ENCODE measurements at places on chromosomes 4 and X. TPM values are rescaled to one million over a fixed set of nuclear protein-coding genes. Genes with fewer than 3 reads are reported as not detected.

MXRA5 gene
- total RNA-seq, result 3.3 TPM

GLRB gene
- total RNA-seq, result 3.0 TPM

ZCCHC18 gene
- not detected for total RNA-seq

C4orf36 gene
- total RNA-seq, result 3.6 TPM

RTL9 gene
- total RNA-seq, result not detected

HMGN5 gene
- 2.1 TPM for total RNA-seq

BTK gene
- total RNA-seq, result 2.6 TPM

RHOH gene
- 7.9 TPM for total RNA-seq

CSTF2 gene
- 7.0 TPM for total RNA-seq

CENPVL1 gene
- not detected for total RNA-seq

CRMP1 gene
- total RNA-seq, result 1.3 TPM

GPRASP2 gene
- 7.3 TPM for total RNA-seq

DNA sequence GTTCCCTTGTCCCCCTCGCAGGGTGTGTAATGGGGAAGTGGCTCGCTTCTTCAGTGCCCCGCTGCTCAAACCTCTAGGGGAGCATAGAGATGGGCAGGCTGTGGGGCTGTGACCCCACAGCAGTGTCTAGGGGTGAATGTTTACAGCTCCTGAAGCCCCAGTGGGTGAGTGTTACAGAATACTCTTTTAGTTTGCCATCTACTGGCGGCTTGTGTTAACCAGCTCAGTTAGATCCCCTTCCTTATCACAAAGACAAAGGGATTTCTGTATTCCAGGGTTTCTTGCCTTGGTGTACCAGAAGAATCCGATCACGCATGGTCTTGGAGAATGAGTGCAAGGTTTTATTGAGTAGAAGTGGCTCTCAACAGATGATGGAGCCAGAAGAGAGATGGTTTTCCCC, 108.1 kb upstream of the IQCM start:
- no peak for DNase-seq

- DNase-seq, result no peak
Measured at GRCh38 chrX:28178206-28178605, 197.0 kb upstream of the DCAF8L1 start.

GRCh38 chrX:143336261-143336660, 181.0 kb downstream of the SPANXN3 start:
- DNase-seq, result no peak

- no peak for DNase-seq
Measured at GRCh38 chr4:167826281-167826680, 266.1 kb upstream of the ANXA10 start.

DNA sequence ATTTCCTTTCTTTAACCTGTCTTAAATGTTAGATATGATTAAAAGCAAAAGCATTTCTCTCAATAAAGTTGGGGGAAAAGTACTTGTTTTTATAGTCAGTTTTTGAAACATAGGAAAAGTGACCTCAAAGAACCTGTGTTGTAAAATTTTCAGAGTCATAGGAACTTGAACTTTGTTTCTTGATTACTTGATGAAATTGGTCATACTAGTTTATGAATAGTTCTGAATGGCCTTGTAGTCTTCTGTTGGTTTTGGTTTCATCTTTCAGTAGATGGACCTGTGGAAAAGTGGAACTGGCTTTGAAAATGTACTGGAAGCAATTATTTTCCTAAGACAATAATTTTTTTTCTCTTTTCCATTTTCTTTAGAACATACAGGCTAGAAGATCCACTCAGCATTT, 222.2 kb upstream of the NUDT6 start:
- DNase-seq, result no peak

- no peak for DNase-seq
Measured at GRCh38 chrX:42920752-42921151, 142.8 kb upstream of the PPP1R2C start.

DNA sequence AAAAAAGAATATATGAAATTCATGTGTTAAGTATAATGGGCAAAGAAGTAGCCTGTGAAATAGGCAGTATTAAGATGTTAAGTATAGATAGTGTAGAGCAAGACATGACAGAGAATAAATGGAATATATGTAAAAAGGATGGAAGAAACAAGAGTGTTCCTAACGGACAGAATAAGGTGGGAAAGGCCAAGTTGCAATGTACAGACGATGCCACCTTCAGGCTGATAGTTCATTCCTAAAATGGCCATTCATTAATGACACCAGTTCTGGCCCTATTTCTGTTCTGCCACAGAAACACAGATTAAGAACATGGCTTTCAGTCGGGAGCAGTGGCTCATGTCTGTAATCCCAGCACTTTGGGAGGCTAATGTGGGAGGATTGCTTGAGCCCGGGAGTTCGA, 4.4 kb upstream of the FAM184B start:
- no peak for DNase-seq

DNA sequence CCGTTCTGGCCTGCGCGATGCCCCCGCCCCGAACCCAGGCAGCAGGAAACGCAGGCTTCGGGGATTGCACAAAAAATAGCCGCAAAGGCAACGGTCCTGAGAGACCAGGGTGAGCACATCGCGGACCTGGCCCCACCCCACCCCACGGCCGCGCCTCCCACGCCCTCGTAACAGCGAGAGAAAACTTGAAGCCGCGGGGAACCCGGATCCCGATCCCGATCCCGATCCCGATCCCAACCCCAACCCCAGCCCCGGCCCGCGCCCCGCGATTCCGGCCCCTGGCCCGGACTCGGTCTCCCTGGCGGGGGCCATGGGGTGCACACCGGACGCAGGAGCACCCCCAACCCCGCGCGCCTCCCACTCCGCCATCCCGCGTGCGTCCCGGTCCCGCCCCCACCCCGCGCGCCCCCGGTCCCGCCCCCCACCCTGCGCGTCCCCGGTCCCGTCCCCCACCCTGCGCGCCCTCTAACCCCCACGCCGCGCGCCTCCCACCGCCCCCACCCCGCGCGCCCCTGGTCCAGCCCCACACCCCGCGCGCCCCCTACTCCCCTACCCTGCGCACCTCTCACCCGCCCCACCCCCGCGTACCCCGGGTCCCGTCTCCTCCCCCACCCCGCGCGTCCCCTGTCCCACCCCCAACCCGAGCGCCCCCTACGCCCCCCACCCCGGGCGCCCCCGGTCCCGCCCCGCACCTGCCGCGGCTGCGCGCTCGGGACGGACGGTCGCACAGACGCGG, 29.0 kb downstream of the NOP14 start:
- DNase-seq, result peak; percentile 55

DNA sequence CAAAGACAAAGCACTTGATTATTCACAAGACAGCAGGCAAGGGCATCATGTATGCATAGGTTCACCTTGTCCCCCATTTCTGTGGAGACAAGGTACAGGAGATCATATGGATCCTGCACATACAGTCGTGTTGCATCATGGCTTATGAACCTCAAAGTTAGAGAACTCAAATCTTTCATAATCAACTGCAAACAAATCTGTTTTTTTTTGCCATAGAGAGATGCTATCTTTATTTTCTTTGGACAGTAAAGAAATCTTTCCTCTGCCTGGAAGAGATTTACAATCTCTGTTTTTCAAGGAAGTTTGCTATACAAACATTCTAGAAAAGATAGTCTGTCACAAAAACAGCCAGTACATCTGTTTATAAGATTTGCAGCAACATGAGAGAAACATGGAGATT, 578.8 kb downstream of the ANKRD50 start:
- no peak for DNase-seq

DNA sequence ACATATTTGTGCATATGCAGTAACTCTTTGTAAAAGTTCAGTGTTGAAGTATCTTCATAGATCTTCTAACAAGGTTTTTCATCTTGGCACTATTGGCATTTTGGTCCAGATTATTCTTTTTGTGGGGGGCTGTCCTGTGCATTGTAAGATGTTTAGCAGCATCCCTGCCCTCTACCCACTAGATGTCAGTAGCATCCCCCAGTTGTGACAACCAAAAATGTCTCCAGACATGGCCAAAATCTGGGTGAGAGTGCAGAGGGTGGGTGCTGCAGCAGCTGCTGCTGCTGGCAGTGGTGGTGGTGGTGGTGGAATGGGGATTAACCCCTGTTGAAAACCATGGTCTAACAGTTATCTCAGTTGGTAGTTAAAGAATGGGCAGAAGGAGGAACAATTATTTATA, 370.0 kb downstream of the GPAT3 start:
- DNase-seq, result no peak

GRCh38 chrX:3415011-3415410, 68.6 kb upstream of the MXRA5 start:
- no peak for DNase-seq

- DNase-seq, result no peak
Measured at GRCh38 chrX:13716905-13717304, 17.5 kb downstream of the TRAPPC2 start.

- no peak for DNase-seq
Measured at GRCh38 chr4:1516261-1516660, 110.0 kb upstream of the NKX1-1 start.

- DNase-seq, result no peak
Measured at GRCh38 chrX:20364238-20364637, 97.5 kb upstream of the RPS6KA3 start.

GRCh38 chr4:122576261-122577188, 44.3 kb downstream of the IL21 start:
- DNase-seq, result no peak

DNA sequence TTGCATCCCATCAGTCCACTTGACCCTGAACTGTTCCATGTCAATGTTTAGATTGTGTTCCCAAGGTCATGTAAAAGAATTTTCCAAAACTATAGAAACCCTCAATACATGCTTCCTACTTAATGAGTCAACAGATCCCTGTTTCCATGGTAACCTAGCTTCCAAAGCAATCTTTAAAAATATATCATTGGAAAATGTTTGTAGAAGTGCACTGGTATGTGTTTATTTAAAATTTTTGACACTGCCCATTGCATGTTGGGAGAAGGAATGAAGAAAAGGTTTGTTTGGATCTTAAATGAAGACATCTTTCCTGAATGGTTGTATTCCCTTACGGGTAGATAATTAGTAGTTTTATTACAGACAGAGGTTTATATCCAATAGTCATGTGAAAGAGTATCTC, 345.3 kb downstream of the GABRG1 start:
- no peak for DNase-seq

DNA sequence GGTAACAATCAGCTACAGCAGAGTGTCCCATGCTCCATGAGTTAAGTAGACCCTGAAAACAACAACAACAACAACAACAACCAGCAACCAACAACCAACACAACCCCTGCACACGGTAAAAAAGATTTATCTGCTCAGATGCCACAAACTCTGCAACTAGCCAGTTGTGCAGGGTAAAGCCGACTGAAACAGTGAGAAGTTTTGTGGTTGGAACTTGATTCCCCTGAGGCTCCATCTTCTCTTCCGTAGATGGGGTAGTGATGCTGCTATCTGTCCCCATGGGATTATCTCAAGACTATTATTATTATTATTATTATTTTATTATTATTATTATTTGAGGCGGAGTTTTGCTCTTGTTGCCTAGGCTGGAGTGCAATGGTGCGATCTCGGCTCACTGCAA, 50.6 kb upstream of the RAPGEF2 start:
- no peak for DNase-seq

DNA sequence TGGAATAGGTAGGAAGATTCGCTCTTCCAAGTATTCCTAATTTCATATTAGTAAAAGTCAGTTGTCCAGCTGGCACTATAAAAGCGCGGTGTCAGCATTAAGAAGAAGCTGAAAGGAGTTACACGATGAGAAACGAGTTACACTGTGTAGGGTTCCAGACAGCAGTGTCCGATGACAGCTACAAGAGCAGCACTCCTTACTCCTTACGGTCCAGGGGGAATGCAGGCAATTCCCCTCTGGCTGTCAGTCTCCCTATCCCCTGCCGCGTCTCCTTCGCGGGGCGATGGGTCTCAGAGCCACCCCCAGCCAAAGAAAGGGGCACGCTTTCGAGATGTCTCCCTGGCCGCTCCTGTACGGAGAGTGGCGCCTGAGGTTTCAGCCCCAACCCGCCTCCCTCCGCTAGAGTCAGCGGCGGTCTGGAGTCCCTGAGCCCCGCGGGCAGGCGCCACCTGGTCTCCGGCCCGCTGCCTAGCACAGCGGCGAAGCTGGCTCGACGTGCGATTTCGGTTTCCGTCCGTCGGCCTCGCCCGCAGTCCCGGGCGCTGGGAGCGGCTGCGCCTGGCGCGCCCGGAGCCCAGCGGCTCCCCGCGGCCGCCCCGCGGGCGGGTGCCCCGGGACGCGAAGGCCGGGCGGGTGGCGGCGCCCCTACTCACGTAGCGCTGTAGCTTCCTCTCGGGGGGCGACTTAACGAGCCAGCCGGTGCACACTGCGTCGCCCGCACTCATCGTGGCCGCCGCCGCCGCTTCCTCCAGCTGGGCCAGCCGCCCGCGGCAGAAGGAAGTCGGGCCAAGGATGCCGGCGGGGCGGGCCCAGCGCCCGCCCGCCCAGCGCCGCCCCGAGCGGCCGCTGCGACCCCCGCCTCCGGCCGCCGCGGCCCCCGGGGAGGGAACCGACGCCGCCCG, at the start of gene GAB3:
Gene GAB3 (minus strand): TSS at position 777 of the 902 bp plus-strand sequence. CDS start 52 bp downstream, at position 725.
- peak; percentile 27 for DNase-seq

DNA sequence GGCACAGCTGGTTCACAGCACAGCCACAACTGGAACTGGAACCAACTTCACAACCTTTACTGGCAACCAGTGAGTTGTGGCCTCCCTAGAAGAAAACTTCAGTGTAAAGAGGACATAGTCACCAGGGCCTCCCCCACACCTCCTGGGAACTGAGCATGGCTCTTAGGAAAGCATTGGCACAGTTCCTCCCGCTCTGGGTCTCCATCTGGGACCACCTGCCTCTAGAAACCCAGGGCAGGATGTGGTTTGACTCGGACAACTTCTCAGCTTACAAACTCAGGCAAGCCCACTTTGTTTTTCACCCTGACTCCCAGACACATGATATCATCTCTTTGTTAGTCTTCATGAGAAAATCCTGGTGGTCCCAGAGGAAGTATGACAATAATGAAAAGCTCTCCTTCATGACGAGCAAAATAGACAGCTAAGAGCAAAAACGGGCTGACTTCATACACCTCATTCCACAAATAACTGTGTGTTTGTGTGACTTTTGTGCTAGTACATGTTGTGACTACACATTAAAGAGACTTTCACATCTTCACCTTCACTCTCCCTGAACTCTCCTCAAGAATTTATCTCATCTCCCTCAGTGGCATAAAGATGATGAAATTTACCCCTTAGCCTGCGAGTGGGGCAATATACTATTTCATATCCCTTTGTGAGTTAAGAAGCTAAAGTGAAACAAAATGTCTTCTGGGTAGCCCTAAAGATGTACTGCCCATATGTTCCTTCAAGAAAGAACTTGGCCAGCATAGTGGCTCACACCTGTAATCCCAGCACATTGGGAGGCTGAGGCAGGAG, 75.4 kb downstream of the SH3KBP1 start:
- DNase-seq, result no peak

GRCh38 chr4:145716200-145716599, 36.3 kb downstream of the C4orf51 start:
- DNase-seq, result no peak

- DNase-seq, result no peak
Measured at GRCh38 chrX:55716937-55717336, 612 bp upstream of the RRAGB start.

Data from body of pancreas (tissue), 4 donors.